Breast epithelium (tissue), 4 donors: ENCODE measurements at places on chromosomes 12 and 14. TPM values are rescaled to one million over a fixed set of nuclear protein-coding genes. Genes with fewer than 3 reads are reported as not detected.

CCDC197 gene
- total RNA-seq = not detected

- no peaks in the 10 kb centered on the region for H3K27me3 ChIP-seq
- no peaks in the 10 kb centered on the region for H3K36me3 ChIP-seq
- peaks cover 4% of the 10 kb centered on the region for H3K4me1 ChIP-seq
- no peak overlapping the region for H3K4me3 ChIP-seq
Observed at GRCh38 chr12:26266881-26267280, 71.5 kb downstream of the SSPN start.

DNA sequence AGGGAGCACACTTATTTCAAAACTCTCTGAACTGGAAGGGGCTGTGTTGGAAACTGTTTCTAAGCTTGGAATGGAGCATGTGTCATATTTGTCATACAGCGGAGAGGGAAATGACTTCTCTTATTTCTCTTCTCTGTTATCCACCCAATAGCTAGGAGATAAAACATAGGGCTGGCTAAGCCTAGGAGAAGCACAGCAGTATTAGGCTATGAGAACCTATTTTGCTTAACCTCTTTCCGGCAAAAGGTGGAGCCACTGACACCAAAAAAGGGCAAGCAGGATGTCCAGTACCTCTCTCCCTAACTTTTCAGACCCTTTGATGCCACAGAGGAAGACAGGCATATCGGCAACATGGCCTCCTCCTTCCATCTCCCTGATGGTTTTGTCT, 148.3 kb downstream of the CRADD start:
- no peaks in the 10 kb centered on the region for H3K36me3 ChIP-seq
- no peak for DNase-seq
- peaks cover 20% of the 10 kb centered on the region for H3K4me1 ChIP-seq
- peak overlapping the region; percentile 50 for H3K27ac ChIP-seq
- H3K4me3 ChIP-seq = no peak overlapping the region
- H3K27me3 ChIP-seq = no peaks in the 10 kb centered on the region

- H3K36me3 ChIP-seq = no peaks in the 10 kb centered on the region
- no peaks in the 10 kb centered on the region for H3K4me1 ChIP-seq
- DNase-seq = no peak
- H3K27me3 ChIP-seq = no peaks in the 10 kb centered on the region
Observed at GRCh38 chr12:91332302-91332701, 149.7 kb upstream of the DCN start.

- H3K4me1 ChIP-seq = peaks cover 12% of the 10 kb centered on the region
- H3K36me3 ChIP-seq = no peaks in the 10 kb centered on the region
- H3K4me3 ChIP-seq = peak overlapping the region; percentile 91
- peak overlapping the region; percentile 84 for H3K27ac ChIP-seq
Observed at GRCh38 chr12:53726946-53727309, 324 bp downstream of the CALCOCO1 start.

DNA sequence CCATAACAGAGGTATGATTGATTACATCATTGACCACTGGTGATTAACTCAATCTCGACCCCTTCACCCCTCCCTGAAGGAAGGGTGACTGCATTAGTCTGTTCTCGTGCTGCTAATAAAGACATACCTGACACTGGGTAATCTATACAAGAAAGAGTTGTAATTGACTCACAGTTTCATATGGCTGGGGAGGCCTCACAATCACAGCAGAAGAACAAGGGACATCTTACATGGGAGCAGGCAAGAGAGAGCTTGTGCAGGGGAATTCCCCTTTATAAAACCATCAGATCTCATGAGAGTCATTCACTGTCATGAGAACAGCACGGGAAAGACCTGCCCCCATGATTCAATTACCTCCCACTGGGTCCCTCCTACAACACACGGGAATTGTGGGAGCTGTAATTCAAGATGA, 55.9 kb upstream of the TMCC3 start:
- H3K27me3 ChIP-seq = no peaks in the 10 kb centered on the region
- no peak for DNase-seq
- H3K27ac ChIP-seq = no peak overlapping the region
- H3K36me3 ChIP-seq = no peaks in the 10 kb centered on the region
- no peaks in the 10 kb centered on the region for H3K4me1 ChIP-seq
- no peak overlapping the region for H3K4me3 ChIP-seq
